Substantia nigra (tissue), 51 donors: ENCODE measurements at places on chromosomes 4 and X.

DNA sequence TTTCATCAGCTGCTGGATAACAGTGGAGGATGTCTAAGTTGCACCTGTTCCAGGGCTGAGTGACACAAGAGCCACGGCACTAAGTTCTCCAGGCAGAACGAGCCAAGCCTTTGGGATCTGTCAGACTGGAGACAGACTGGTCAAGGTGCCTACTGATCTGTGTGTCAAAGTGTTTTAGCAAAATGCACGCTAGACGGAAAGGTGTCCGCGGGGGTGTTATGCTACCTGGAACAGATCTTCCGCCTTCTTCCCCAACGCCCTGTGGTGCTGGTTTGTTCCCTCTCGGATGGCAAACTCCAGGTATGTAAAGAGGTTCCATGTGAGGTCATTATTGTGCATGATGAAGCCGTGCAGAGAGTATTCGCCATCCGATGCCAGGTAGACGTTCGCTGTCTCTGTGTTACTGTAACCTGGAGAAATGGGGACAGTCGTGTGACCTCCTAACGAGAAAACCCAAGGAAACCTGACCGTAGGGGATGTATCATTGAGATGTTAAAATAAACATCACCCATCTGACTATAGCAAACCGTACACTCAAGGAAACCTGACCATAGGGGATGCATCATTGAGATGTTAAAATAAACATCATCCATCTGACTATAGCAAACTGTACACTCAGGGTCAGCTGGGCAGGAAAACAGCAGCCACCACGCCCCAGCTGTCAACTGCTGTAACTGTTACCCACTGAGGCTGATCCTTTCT is 29.7 kb upstream of the SLC25A6 start:
- no peak for DNase-seq

DNA sequence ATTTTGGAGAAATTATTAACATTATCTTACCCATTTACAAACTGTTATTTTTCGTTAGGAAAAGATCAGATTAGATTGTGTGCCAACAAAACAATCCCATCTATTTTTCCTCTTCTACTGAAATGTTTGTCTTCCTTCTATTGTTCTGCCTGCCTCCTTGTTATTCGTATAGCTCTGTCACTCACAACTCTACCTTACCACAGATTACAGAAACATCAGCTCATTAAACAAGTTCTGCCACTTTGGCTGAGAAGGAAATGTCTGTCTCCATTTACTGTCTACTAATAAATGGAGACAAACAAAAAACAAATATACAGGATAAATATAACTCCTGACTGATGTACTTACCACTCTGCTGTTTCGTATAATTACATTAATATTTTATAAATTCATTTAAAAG is 211.4 kb downstream of the ENOX2 start:
- DNase-seq: no peak

- no peak for DNase-seq
Measured at GRCh38 chrX:129642641-129643040, 12.1 kb downstream of the APLN start.

GRCh38 chr4:36053930-36054329 is 190.4 kb downstream of the ARAP2 start:
- no peak for DNase-seq

GRCh38 chr4:163693776-163694175 is 199.3 kb downstream of the TMA16 start:
- DNase-seq: no peak

GRCh38 chr4:32440391-32440790 is 1720.2 kb downstream of the PCDH7 start:
- DNase-seq: no peak

- DNase-seq: no peak
Measured at GRCh38 chr4:174365018-174365587, 81.4 kb downstream of the CEP44 start.

GRCh38 chrX:115448146-115448545 is 112.8 kb upstream of the PLS3 start:
- no peak for DNase-seq

GRCh38 chr4:68536375-68536774 is 39.7 kb downstream of the UGT2B17 start:
- no peak for DNase-seq

DNA sequence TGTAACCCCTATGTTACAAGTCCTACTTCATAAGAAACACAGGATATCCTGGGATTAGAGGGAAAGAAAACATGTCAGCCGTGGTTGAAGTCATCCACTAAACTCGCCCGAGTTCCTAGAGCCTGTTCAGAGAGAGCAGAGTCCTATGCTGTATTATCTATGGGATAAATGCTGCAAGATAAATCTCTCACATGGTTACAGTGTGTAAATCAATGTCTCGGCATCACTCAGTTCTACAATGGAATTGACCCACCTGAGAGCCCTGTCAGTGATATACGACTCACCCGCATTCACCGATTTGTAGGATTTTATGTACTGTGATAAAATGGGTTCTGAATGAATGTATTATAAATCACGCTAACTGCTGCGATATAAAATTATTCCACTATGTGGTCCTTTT is 127.8 kb upstream of the ANXA3 start:
- no peak for DNase-seq

DNA sequence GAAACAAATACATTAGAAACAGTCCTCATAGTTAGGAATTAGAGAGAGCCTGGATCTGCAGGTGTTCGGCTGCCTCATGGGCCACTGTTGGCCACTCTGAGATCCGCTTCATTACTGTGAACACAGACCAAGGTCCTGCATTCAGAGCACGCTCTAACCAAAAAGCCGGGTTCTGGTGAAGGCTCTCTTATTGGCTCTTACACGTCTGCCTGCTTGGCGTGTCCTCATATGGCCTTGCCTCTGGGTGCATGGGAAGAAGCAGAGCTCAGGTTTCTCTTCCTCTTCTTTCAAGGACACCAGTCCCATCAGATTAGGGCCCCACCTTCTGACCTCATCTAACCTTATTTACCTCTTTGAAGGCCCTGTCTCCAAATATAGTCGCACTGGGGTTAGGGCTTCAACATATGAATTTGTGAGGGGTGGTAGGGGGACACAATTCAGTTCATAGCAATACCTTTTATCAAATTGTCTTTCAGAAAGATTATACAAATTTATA is 37.1 kb upstream of the ELF2 start:
- peak; percentile 19 for DNase-seq

GRCh38 chr4:87219632-87220093 is 755 bp downstream of the KLHL8 start:
- DNase-seq: peak; percentile 11

DNA sequence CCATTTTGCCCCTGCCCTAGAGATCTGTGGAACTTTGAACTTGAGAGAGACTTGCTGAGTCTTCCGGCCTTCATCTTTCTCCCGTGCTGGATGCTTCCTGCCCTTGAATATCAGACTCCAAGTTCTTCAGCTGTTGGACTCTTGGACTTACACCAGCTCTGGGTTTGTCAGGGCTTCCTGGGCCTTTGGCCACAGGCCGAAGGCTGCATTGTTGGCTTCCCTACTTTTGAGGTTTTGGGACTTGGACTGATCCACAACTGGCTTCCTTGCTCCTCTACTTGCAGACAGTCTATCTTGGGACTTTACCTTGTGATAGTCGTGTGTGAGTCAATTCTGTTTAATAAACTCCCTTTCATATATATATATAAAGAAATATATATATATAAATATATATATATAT is 1071.0 kb downstream of the ADGRL3 start:
- no peak for DNase-seq

- DNase-seq: no peak
Measured at GRCh38 chr4:184745831-184746795, 12.2 kb upstream of the CENPU start.

DNA sequence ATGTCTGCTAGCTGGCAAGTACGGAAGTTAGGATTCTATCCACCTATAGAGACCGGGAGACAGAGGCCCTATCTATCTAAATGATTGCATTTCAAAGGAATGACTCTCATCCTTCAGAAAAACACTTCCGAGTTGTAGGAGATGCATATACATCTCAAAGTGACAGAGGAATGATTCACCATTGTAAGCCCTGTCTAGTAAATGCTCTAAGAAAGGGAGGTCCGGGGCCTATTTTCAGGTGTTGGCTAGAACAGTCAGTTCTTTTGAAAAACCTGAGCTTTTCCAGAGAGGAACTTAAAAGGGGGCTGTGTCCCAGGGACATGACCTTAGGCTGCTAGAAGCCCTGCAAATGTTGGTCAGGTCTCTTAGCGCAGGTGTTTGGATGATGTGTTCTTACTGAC is 262.9 kb upstream of the IL1RAPL1 start:
- DNase-seq: no peak

DNA sequence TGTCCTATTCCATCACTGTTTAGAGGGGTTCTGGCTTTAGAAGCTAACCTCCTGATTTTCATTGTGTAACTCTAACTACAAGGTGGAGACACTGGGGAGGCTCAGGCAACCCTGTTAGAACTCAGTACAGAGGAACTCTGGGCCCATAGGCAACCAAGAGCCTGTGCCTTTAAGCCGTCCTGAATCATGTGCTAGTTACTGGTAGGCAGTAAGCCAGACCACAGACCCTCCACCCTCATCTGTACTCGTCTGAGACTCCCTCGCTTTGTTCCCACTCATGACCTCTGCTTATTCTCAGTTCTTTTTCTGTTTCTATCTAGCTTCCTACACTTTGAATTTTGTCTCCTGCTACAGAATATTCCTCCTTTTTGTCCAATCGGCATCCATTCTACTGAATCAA is 31.4 kb downstream of the TBC1D1 start:
- DNase-seq: no peak

DNA sequence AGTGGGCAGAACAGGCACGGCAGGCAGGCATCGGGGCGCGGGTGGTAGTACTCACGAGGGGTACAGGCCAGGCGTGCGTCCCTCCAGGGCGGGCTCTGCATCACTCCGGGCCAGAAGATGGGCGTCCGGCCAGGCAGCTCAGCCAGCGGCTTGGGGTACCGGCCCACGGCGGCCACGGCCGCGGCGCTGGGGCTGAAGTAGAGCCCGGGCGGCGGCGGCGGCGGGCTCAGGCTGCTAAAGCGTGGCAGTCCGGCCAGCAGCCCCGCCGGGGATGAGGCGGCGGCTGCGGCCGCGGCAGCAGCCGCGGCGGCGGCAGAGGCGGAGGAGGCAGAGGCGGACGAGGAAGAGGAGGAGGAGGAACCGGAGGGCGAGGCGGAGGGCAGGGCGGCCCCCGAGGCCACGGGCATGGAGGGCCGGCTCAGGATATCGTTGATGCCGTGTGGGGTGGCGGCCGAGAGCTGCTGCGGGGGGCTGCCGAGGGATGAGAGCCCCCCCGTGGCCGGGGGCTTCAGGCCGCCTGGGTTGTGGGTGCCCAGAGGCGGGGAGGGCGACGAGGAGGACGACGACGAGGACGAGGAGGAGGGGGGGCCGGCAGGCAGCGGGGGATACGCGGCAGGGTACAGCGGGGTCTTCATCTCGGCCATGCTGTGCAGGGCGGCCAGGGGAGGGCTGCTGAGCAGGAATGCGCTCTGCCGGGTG is 1.4 kb downstream of the NKX6-1 start:
- DNase-seq: no peak

- DNase-seq: no peak
Measured at GRCh38 chr4:188911199-188911598, 772.0 kb downstream of the TRIML1 start.

DNA sequence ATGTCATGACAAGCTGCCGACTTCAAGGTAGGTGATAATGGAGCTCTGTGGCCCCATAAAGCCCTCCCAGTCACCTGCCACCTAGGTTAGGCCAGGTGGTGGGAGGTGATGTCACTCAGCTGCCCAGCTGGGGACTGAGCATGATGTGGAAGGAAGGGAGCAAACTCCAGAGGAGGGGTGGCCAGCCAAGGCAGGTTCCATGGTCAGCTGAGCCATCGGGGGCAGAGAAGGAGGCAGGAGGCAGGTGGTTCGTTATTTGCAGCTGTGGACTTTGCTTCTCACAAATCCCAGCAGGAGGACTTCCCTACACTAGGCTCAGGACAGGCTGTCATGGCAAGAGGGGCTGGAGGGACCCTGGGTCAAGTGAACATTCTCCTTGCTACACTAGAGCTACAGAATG is 2.1 kb downstream of the CCDC120 start:
- no peak for DNase-seq

- DNase-seq: no peak
Measured at GRCh38 chr4:174520660-174521059, 1.6 kb downstream of the HPGD start.

- no peak for DNase-seq
Measured at GRCh38 chrX:28880136-28880535, 292.9 kb downstream of the IL1RAPL1 start.

DNA sequence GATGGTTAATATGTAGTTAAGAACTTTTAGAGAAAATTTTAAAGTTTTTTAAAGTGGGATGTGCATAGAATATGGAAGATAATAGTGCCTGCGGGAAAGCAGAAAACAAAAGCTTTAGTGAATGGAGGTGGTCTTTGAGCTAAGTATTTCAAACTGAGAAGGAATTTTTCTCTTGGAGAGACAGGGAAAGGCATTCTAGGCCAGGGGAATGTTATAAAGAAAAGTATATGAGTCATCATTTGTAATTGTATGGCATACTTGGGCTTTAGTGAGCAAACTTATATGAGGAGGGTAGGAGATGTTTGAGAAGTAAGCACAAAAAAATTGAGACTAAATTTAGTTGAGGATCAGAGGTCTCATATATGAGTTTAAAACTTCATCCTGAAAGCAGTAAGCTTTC is 467.0 kb downstream of the PPARGC1A start:
- DNase-seq: no peak

DNA sequence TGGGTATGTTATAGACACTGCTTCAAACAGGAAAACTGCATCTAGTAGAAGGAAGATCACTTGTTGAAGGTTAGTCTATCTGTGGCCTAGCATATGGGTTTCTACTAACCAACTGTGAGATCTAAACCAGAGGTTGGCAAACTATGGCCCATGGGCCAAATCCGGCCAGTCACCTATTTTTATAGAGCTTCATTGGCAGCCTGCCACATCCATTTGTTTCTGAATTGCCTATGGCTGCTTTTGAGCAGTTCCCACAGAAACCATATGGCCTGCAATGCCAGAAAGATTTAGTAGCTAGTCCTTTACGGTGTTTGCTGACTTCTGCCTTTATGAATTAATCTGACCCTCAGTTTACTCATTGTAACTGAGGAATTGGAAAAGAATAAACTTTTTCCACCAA is 71.1 kb downstream of the MID1 start:
- DNase-seq: no peak

- no peak for DNase-seq
Measured at GRCh38 chr4:15575966-15576365, 79.2 kb downstream of the FBXL5 start.

DNA sequence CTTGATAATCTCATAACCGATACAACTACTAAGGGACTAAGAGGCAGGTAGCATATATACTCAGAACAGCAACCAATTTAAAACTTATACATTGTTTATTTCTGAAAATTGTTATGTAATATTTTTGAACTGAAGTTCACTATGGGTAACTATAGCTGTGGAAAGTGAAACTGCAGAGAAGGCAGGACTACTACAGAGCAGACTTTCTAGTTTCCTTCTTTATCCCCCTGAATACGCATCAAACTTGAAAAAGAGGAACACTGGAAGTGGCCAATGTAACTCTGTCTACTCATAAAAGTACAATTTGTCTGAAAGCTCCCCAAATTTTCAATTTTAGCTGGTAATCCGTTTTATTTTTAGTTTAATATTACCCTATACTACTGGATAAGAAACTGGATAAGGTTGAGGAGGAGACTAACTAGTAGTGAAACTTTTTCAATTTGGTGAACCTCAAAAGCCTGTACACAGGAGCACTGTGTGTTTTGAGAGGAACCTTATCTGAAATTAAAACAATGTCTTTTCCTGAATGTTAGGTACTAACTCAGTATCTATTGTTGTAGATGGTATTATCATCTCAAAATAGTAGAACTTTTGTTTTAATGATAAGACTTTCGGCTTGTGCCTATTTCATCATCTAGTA is 225.8 kb downstream of the GABRG1 start:
- DNase-seq: no peak
